Activated CD4-positive, alpha-beta T cell treated with anti-CD3 and anti-CD28 coated beads, Interleukin-2, amount 10 ng/mL, durations not matched to agents 7 days and 5 days (primary cell): ENCODE measurements at places on chromosomes 7 and 10. TPM values are rescaled to one million over a fixed set of nuclear protein-coding genes. Genes with fewer than 3 reads are reported as not detected.
A peak's percentile ranks its signal among the peaks of the same experiment; 100 is the strongest.

MUC12 gene
- total RNA-seq: not detected

DNA sequence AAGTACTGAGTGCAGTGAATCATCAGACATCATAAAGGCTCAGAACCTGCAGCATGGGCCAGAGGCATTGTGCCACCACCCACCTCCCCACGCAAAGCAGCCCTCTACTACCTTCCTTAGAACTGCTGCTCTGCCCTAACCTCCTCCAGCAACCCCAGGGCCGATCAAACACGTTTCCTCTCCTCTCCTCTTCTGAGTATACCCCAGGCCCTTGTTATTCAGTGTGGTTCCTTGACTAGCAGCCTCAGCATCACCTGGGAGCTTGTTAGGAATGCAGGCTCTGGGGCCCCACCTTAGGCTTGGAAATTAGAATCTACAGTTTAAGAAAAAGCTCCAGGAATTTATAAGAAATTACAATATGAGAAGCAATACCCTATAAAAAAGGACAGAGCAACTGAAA lies 33.2 kb downstream of the DYDC1 start:
- DNase-seq: no peak

DNA sequence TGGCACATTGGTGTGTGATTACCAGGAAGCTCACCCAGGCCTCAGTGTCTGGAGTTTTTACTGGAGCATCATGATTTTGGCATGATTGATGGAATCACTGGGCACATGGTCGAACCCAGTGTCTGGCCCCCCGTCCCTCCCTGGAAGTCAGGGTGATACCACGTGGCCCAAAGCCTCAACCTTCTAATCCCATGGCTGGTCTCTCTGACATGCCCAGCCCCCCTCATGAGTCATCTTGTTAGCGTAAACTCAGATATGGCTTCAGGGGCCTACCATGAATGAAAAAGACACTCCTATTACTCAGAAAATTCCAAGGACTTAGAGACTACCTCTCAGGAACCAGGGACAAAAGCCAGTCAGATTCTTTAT lies 109.3 kb downstream of the GRK5 start:
- no peak for DNase-seq

- DNase-seq: no peak
Measured at GRCh38 chr10:97664282-97664850, 22.7 kb downstream of the AVPI1 start.

POP7 gene
- 40.5 TPM for total RNA-seq

DNA sequence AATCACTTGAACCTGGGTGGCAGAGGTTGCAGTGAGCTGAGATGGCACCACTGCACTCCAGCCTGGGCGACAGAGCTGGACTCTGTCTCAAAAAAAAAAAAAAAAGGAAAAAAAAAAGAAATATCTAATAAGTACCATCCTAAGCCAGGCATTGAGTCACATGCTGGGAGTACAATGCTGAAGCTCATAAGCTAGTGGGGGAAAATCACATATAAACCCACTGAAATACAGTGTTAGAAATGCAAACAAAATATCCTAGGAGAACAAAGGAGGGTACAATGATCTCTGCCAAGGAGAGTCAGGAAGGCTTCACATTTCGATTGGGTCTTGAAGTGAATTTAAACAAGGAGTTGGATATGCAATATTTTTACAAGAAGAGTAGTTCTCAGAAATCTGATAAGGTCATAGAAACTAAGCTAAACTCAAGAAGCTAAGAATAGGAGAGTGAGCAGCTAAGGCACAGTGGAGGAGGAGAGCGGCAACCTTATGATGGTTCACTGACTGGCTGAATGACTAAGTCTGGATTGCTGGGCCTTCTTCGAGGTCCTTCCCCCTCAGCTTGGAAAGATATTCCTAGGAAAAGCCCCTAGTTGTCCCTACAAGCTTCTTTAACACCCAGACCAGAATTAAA lies 115.5 kb downstream of the PHTF2 start:
- no peak for DNase-seq

GRCh38 chr7:1862560-1862959 lies 192.5 kb downstream of the ELFN1 start:
- no peak for DNase-seq

- DNase-seq: no peak
Measured at GRCh38 chr7:140196361-140197217, 19.8 kb upstream of the KDM7A start.

- no peak for DNase-seq
Measured at GRCh38 chr7:151623766-151624165, 104.1 kb upstream of the RHEB start.

SNX8 gene
- total RNA-seq: 28.0 TPM

DNA sequence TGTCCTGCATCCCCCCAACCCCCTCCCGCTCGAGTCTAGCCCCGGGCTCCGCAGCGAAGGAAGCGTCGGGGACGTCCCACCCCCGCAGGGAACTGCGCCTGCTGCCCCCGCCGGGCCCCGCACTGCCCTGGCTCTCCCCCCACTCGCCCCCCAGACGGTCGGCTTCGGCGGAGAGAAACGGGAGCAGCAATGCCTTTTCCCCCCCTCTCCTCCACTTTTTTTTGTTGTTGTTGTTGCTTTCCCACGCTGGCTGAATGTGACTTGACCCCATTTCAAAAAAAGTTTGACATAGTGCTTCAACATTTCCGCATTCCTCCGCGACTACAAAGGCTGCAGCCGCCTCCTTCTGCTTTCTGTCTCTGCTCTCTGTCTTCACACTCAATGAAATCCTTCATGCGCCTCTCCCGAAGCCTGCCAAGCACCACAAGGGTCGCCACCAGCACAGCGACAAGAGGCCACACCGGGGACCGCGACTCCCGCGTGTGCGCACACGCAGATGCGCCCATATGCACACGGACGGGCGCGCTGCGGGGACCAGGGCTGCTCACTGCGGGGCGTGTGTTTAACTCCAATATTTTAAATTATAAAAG lies 1.0 kb downstream of the CDK6 start:
- peak; percentile 60 for DNase-seq

DNA sequence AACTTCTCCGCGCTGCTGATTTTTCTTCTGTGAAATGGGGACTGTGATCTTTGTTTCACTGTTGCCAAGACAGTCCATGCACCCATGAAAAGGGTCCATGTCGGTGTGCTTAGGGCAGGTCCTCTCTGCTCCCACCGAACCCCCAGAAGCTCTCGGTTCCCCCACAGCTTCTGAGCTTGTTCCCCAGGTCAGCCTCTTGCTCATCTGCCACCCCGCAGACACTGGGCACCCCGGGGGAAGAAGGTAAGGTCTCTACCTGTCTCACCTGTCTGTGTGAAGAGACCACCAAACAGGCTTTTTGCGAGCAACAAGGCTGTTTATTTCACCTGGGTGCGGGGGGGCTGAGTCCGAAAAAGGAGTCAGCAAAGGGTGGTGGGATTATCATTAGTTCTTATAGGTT lies 66.2 kb upstream of the NANOS1 start:
- no peak for DNase-seq

- DNase-seq: no peak
Measured at GRCh38 chr7:140990193-140990962, 24.4 kb downstream of the MRPS33 start.

DNA sequence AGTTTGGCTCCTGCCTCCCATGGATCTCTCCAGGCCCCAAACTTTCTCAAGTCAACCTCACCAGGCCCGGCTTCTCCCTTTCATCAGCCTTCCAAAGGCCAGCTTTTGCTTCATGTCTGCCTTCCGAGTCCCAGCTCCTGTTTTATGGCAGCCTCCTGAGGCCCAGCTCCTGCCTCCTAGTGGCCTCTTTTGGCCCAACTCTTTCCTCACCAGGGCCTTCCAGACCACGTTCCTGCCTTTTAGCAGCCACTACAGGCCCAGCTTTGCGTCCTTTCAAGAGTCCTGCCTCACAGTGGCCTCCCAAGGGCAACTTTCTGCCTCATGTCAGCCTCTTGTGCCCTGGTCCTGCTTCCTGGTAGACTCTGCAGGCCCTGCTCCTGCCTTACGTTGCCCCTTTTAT lies 15.3 kb upstream of the TMEM248 start:
- DNase-seq: no peak

DNA sequence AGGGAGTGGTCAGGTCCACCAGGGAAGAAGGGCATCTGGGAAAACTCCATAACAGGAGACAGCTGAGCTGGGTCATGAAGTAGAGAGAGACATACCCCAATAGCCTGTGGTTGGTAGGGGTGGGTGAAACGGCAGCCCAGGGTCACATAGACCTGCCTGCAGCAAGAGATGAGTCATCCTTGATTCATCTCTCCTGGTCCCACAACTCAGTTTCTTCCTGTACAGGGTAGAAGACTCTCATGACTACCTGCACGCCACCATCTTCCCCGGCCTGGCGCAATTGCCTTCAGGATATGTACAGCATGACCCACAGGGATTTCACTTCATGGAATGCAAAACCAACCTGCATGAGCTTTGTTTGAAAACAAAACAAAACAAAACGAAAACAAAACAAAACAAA lies 45.1 kb upstream of the ADAM12 start:
- DNase-seq: no peak

GRCh38 chr7:44852590-44852989 lies 4.7 kb upstream of the H2AZ2 start:
- no peak for DNase-seq

DNA sequence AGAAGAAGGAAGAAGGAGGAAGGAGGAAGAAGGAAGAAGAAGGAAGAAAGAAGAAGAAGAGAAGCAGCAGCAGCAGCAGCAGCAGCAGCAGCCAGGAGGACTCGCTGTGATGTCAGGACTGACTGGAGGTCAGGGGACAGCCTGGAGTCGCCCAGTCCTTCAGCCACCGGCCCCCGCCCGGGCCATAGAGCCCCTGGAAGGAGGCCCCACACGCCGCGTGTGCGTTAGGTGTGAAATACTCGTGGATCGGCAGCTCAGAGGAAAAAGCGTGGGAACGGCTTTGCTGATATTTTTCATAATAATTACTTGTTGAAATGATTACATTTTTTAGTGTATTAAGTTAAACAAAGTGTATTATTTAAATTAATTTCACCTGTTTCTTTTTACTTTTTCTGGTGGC lies 48.4 kb downstream of the UNCX start:
- DNase-seq: no peak

DNA sequence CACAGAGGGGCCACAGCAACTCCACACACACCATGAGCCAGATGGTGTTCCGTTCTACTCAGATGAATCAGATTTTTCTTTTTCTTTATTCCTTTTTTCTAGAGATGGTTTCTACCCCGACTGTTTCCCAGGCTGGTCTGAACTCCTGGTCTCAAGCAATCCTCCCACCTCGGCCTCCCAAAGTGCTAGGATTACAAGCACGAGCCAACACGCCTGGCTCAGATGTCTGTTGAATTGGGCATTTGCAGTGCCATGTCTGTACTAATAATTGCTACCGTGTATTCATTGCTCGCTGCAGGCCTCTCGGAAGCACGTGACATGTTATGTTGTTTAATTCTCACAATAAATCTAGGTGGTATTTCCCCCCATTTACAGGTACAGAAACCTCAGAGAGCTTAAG lies 67.2 kb downstream of the RABGEF1 start:
- no peak for DNase-seq

GRCh38 chr10:47299611-47300428 lies at the start of gene GDF10:
Gene GDF10, plus strand, starts transcription at chr10:47300197. Its CDS starts 455 bp downstream, at chr10:47300652.
- DNase-seq: no peak

PLAC9 gene
- total RNA-seq: not detected

GRCh38 chr10:80411267-80411668 lies 2.9 kb downstream of the PRXL2A start:
- DNase-seq: no peak

- DNase-seq: no peak
Measured at GRCh38 chr10:128811511-128811910, 655.5 kb upstream of the MGMT start.

RBP4 gene
- total RNA-seq: not detected

DNA sequence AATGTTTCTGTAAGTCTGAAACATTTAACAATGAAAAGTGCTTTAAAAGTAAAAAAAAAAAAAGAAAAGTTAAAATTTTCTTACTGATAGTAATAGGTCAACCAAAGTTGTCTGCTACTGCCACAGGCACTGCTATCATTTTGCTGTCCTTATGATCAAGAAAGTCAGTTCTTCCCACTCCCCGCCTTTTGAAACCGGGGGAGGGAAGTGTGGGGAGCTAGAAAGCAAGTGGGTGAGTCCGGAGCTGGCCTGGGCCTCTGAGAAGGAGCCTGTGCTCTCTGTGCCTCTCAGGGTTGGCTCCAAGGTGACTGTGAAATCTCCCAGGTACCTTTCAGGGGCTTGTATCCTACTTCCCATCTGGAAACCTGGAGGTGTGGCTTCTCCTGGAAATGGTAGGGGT lies 7.3 kb downstream of the C7orf57 start:
- no peak for DNase-seq

RAMP3 gene
- total RNA-seq: not detected

DNA sequence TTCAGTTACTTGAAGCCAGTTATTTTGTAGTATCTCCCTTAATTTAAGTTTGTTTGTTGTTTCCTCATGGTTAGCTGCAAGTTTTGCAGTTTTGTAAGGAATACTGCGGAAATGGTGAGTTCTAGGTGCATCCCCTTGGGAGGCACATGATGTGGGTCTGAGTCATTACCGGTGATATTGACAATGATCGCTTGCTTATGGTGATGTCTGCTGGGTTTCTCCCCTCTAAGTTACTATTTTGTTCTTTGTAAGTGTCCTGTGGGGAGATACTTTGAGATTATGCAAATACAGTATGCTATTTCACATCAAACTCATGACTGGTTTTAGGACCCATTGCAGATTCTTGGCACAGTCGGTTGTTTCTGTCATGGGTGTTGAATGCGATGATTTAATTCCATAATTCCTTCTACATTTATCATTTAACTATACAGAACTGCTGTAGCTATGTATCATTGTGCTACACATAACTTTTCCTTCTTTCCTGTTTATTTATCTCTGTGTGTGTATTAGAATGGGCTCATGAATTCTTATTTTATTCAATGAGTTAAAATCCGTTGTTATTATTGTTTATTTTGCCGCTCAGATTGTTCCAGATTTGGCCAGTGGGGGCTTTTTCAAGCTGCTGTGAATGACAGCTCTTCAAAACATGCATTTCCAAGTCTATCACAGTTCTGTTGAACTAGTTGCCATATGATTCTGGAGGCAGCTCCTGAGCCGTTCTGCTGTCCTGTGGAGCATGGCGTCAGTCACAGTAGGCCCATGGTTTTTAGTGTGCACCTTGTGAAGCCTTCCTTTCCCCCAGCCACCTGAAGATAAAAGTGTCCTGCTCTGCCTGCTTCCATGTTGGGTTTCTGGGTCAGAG lies 18.4 kb downstream of the TSPAN14 start:
- no peak for DNase-seq

GIMAP4 gene
- total RNA-seq: 335 TPM

PTPN20 gene
- 0.25 TPM for total RNA-seq
